ENCODE measurements at places on chromosomes 3 and 15. TPM values are rescaled to one million over a fixed set of nuclear protein-coding genes. Genes with fewer than 3 reads are reported as not detected.

DNA sequence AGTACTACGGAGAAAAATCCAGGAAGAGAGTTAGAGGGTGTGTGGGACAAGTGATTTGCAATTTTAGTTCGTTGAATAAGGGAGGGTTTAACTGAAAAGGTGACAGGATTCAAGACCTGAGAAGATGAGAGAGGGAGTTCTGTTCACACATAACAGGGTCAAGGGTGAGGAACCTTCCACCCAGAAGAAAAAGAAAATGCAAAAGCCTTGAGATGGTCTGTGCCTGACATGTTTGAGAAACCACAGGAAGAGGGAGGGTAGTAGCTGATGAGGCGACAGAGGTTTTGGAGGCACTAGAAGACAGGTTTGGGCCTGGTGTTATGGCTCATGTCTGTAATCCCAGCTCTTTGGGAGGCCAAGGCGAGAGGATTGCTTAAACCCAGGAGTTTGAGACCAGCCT lies 591 bp upstream of the SLC25A20 start:
- H3K36me3 ChIP-seq = no peaks in the 10 kb centered on the region
- H3K4me3 ChIP-seq = peak overlapping the region; percentile 51
- no peaks in the 10 kb centered on the region for H3K27me3 ChIP-seq
- DNase-seq = no peak
- H3K27ac ChIP-seq = no peak overlapping the region
- peaks cover 8% of the 10 kb centered on the region for H3K4me1 ChIP-seq

GRCh38 chr3:146640955-146641867 lies 36.1 kb upstream of the PLSCR5 start:
- no peaks in the 10 kb centered on the region for H3K27me3 ChIP-seq
- peak; percentile 60 for DNase-seq
- no peaks in the 10 kb centered on the region for H3K4me1 ChIP-seq
- H3K4me3 ChIP-seq = no peak overlapping the region
- H3K36me3 ChIP-seq = no peaks in the 10 kb centered on the region

Gene MAP6D1
- polyA plus RNA-seq = 1.4 TPM

Gene LYZL4
- not detected for polyA plus RNA-seq

- no peak overlapping the region for H3K27ac ChIP-seq
- H3K4me3 ChIP-seq = no peak overlapping the region
- no peaks in the 10 kb centered on the region for H3K27me3 ChIP-seq
- H3K36me3 ChIP-seq = no peaks in the 10 kb centered on the region
- H3K4me1 ChIP-seq = no peaks in the 10 kb centered on the region
Observed at GRCh38 chr3:155243512-155243921, 50.0 kb downstream of the STRIT1 start.

- no peaks in the 10 kb centered on the region for H3K27me3 ChIP-seq
Observed at GRCh38 chr3:45730409-45731154, 41.4 kb downstream of the SACM1L start.

DNA sequence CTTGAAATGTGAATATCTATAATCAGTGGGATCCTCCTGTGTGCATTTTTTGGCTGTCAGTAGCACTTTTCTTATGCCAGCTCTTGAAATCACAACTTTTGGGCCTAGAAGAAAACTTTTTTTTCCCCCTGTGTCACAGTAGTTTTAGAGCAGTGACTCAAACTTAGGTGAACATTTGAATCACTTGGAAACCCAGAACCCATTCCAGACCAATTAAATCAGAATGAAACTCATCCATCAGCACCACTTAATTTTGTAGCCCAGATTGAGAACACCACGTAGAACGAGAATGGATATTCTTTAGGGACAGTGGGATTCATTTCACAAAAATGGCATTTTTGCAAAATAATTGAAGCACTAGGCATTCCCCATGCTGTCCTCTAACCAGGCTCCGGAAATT lies 224.8 kb upstream of the NANOGP8 start:
- DNase-seq = no peak
- H3K4me1 ChIP-seq = no peaks in the 10 kb centered on the region
- no peaks in the 10 kb centered on the region for H3K27me3 ChIP-seq
- no peak overlapping the region for H3K4me3 ChIP-seq

- no peak overlapping the region for H3K27ac ChIP-seq
- H3K4me1 ChIP-seq = no peaks in the 10 kb centered on the region
- H3K36me3 ChIP-seq = no peaks in the 10 kb centered on the region
- no peak overlapping the region for H3K4me3 ChIP-seq
- DNase-seq = no peak
Observed at GRCh38 chr15:87597346-87598052, 659.0 kb downstream of the NTRK3 start.

Gene ZNF385D
- 1.4 TPM for polyA plus RNA-seq

Gene CFAP91
- polyA plus RNA-seq = 4.7 TPM

- H3K4me3 ChIP-seq = no peak overlapping the region
- no peaks in the 10 kb centered on the region for H3K27me3 ChIP-seq
- no peaks in the 10 kb centered on the region for H3K36me3 ChIP-seq
- H3K4me1 ChIP-seq = peaks cover 24% of the 10 kb centered on the region
- peak overlapping the region; percentile 82 for H3K27ac ChIP-seq
Observed at GRCh38 chr3:69770219-69770618, 31.0 kb downstream of the MITF start.

Gene NTRK3
- polyA plus RNA-seq = 8.9 TPM

Gene CHRNA3
- not detected for polyA plus RNA-seq

GRCh38 chr3:25156626-25157025 lies 271.4 kb upstream of the RARB start:
- H3K27me3 ChIP-seq = no peaks in the 10 kb centered on the region
- H3K4me1 ChIP-seq = no peaks in the 10 kb centered on the region
- no peak for DNase-seq
- H3K27ac ChIP-seq = no peak overlapping the region

Gene WNT7A
- 0.13 TPM for polyA plus RNA-seq

Gene VGLL3
- polyA plus RNA-seq = 0.30 TPM

Gene BNIP2
- 18.2 TPM for polyA plus RNA-seq

- H3K4me3 ChIP-seq = no peak overlapping the region
- peak overlapping the region; percentile 16 for H3K27ac ChIP-seq
- H3K4me1 ChIP-seq = peaks cover 5% of the 10 kb centered on the region
Observed at GRCh38 chr15:84992157-84992944, 10.7 kb downstream of the PDE8A start.

Gene TMCO5A
- not detected for polyA plus RNA-seq

Gene HTR3D
- not detected for polyA plus RNA-seq

Gene RTP3
- 0.30 TPM for polyA plus RNA-seq

Gene ATP13A5
- not detected for polyA plus RNA-seq

DNA sequence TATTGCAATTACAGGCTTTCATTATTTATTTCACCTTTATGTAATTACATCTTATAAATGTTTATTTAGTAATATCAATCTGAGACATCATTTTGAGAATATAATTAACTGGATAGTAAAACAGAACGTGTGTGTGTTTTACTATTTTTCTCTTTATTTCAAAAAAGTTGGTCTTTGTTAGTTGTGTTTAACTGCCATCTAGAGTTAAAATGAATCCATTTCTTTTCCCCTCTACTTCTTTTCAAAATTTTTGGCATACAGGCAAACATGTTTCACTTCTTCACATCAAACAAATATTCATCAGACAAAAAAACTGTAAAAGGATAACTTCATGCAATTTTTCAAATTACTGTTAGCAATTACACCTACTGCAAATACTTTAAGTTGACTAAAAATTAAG lies 61.1 kb downstream of the FEZF2 start:
- no peak overlapping the region for H3K27ac ChIP-seq
- no peaks in the 10 kb centered on the region for H3K4me1 ChIP-seq
- H3K36me3 ChIP-seq = no peaks in the 10 kb centered on the region
- H3K4me3 ChIP-seq = no peak overlapping the region
- no peaks in the 10 kb centered on the region for H3K27me3 ChIP-seq
- peak; percentile 1 for DNase-seq

DNA sequence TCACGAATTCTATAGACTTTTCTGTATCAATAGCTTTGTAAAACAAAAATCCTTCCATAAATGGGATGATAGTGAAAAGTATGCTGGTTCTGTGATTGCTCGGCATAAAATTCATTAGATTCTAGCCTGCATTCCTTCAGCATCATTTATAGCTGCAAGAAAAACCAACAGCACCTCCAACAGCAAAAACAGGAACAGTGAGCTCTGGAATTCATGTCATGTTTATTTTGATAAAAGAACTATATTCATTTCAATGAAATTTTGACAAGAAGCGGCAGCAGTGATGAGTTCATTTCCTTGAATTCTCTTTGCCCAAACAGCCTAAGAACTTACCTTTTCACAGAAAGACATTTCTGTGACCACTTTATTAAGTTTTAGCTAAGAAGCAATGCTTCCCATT lies 515.2 kb upstream of the CCDC54 start:
- no peak overlapping the region for H3K27ac ChIP-seq
- H3K36me3 ChIP-seq = no peaks in the 10 kb centered on the region
- no peak overlapping the region for H3K4me3 ChIP-seq
- no peaks in the 10 kb centered on the region for H3K27me3 ChIP-seq
- no peaks in the 10 kb centered on the region for H3K4me1 ChIP-seq
- no peak for DNase-seq

Gene LRRIQ4
- polyA plus RNA-seq = not detected

Gene PIK3R4
- 22.5 TPM for polyA plus RNA-seq

- no peak for DNase-seq
- H3K4me1 ChIP-seq = no peaks in the 10 kb centered on the region
- no peak overlapping the region for H3K27ac ChIP-seq
- H3K36me3 ChIP-seq = no peaks in the 10 kb centered on the region
- no peak overlapping the region for H3K4me3 ChIP-seq
Observed at GRCh38 chr3:116288485-116288884, 156.8 kb downstream of the LSAMP start.

Gene ISLR2
- 0.13 TPM for polyA plus RNA-seq

DNA sequence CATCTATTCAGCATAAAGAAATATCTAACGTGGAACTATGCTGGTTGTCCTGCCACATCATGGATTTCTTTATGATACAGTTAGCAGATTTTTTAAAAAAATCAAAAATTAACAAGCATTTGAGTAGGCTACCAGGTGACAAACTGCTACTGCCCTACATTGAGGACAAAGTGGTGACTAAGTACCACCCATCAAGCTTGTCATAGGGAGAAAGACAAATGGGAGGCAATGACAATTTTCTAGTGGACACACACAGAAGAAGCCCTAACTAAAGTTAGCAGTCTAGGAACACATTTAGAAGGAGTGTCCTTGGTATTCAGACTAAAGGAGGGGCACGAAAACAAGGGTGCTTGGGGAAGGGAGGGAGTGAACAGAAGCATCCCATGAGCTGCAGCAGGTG lies 131.2 kb downstream of the TBL1XR1 start:
- H3K36me3 ChIP-seq = no peaks in the 10 kb centered on the region
- no peak overlapping the region for H3K4me3 ChIP-seq
- DNase-seq = no peak
- H3K27ac ChIP-seq = no peak overlapping the region
- H3K4me1 ChIP-seq = no peaks in the 10 kb centered on the region
- no peaks in the 10 kb centered on the region for H3K27me3 ChIP-seq

GRCh38 chr15:48905847-48906246 lies 27.9 kb downstream of the EID1 start:
- no peak overlapping the region for H3K4me3 ChIP-seq
- no peak for DNase-seq
- H3K27ac ChIP-seq = no peak overlapping the region
- H3K27me3 ChIP-seq = no peaks in the 10 kb centered on the region

DNA sequence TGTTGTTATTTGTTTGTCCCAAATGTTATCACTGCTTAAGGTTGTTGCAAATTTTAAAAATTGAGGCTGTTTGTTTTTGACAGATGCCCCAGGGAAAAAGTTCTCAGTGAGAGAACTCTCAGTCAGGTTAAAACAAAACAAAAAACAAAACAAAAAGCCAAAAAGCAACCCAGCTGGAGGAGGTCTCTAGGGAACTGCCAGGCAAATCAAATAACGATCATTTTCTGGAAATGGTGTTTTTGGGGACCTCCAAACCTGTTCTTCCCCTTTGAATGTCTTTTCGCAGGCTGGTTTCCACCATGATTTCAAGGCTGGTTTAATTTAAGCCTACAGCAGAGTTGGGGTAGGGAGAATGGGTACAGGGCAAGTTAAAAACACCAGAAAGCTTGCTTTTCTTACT lies 27.2 kb downstream of the SPINK8 start:
- no peak overlapping the region for H3K27ac ChIP-seq
- no peaks in the 10 kb centered on the region for H3K36me3 ChIP-seq
- peaks cover 3% of the 10 kb centered on the region for H3K4me1 ChIP-seq
- H3K4me3 ChIP-seq = no peak overlapping the region
- no peaks in the 10 kb centered on the region for H3K27me3 ChIP-seq

Gene AGTR1
- 14.8 TPM for polyA plus RNA-seq

- H3K27ac ChIP-seq = no peak overlapping the region
- H3K36me3 ChIP-seq = peaks cover 2% of the 10 kb centered on the region
- no peaks in the 10 kb centered on the region for H3K27me3 ChIP-seq
- H3K4me1 ChIP-seq = no peaks in the 10 kb centered on the region
- no peak overlapping the region for H3K4me3 ChIP-seq
Observed at GRCh38 chr3:179421500-179421899, 29.8 kb downstream of the GNB4 start.

DNA sequence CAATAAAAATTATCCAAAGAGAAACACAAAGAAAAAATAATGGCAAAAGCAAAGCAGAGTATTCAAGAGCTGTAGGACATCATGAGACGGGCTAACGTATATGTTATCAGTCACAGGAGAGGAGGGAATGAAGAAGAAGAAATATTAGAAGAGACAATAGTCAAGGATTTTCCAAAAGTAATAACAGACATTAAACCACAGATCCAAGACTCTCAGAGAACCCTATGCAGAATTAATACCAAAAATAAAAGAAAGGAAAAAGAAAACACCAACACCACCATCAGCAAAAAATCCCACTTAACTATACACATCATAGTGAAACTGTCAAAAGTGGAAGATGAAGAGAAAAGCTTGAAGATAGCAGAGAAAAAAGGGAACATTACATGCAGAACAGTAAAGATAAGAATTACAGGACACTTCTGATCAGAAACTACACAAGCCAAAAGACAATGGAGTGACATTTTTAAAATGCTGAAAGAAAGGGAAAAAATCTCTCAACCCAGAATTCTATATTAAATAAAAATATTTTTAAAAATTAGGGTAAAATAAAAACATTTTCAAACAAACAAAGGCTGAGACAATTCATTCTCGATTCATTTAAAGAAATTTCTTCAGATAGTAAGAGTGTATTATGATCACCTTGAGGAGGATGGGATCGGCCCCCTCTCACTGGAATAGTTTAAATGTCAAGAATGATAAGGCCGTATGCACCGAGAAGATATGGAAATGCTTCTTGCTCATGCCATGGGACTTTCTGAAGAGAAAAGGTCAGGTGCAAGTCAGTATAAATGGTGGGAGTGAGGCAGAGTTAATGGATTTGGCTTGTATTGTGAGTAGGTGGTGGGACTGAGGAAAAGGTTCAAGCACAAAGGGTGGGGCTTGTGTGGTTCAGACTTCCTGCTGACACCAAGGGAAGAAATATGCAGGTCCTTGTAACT lies 28.5 kb downstream of the TM2D3 start:
- H3K36me3 ChIP-seq = no peaks in the 10 kb centered on the region
- DNase-seq = no peak
- H3K27me3 ChIP-seq = no peaks in the 10 kb centered on the region
- H3K4me3 ChIP-seq = no peak overlapping the region

Measured in kidney (tissue), 22 donors.